ENCODE measurements at places on chromosomes 3 and 15.

DNA sequence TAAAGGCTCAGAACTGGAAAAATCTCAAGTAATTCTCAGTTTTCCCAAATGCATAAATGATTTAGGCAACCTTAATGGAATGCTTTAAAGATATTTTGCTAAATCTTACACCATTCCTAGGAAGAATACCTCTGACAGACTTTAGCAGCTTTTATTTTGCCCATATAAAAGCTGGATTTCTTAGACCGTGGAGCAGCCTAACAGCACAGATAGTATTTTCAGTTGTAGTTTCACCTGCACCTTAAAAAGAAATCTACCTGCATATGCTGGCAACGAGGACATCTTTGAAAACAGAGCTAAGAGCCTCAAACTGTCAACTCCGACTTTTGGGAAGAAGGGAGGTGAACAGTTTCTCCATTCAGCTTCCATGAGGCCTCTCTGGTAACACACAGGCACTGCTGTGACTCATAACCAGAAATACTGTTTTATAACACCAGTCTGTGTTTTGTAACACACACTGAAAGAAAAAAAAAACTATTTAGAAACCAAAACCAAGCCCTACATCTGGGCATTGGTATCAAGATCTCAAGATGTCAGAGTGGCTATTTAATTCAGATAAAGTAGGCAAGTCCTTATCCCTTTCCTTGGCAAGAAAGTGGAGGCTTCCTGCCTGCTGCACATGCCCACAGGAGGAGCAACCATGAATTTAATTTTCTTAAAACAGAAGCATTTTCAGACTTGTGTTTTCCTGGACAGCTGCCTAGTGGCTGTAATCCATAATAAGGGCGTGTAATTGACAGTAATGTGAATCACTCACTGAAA is 181.5 kb upstream of the ICE2 start:
- DNase-seq = no peak

DNA sequence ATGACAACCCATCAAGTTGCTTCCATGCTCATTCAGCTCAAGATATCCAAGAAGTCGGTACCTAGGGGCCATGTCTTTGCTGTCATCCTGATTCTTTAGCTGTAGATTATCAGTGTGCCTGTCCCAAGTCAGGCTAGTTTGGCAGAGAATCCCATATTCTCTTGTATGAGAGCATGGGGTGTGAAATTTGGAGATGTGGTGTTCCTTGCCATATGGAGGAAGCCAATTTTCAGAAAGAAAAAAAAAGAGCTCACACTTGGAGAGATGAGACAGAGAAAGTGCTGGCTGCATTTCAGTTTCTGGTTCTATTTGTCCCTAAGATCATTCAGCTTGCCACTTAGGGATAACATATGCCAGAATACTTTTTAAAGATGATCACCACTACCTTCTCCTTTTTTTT is 52.3 kb upstream of the SLC4A7 start:
- DNase-seq = no peak

DNA sequence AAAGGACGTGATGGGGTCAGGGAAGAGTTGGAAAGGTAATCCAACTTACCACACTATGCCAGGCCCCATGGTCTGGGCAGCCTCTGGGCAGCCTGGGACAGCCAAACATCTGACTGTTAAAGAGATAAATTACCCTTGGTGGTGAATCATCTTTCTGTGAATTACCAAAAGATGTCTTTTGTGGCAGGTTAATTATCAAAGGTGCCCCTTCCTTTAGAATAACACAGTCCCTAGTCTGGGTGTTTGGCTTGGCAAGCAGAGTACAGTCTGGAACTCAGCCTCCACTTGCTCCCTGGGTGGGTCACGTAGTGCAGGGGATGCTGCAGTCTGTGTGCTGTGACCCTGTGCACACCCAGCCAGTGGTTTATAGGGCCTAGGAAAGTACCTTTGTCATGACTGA is 113.1 kb downstream of the ZNF621 start:
- no peak for DNase-seq

DNA sequence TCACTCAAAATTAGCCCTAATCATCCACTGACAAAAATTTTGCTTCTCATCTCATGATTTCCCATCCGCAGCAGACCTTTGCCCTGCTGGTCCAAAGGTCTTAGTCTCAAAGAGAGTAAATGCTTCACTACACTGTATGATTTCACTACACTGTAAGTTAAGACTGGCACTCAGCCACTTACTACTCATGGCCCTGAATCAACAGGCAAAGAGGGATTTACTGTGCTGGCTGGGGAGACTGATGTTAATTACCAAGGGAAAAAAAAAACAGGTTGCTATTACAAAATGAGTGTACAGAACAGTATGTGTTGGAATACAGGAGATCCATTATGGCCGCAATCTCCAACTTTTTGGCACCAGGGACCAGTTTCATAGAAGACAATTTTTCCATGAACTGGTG is 214.8 kb downstream of the ZMAT3 start:
- DNase-seq = no peak

GRCh38 chr3:169510693-169511010 is 152.9 kb downstream of the MECOM start:
- no peak for DNase-seq

DNA sequence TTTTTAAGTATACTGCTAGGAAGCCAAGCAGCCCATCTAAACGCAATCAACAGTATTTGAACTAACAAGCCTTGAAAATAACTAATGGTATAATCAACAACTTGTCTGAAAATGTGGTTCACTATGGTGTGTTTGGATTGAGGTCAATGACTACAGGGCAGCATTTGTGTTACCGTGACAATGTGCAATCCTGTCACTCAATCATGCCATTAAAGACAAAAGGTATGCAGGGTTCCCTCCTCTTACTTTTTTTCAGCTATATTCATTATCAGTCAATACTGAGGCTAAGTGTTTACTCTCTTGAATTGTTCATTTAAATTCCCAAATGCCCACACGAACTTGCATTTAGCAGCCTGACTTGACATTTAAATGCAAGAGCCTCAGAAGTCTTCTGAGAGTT is 1099.3 kb upstream of the EPHA6 start:
- no peak for DNase-seq

- DNase-seq = no peak
Observed at GRCh38 chr3:107578091-107578490, 55.3 kb downstream of the BBX start.

DNA sequence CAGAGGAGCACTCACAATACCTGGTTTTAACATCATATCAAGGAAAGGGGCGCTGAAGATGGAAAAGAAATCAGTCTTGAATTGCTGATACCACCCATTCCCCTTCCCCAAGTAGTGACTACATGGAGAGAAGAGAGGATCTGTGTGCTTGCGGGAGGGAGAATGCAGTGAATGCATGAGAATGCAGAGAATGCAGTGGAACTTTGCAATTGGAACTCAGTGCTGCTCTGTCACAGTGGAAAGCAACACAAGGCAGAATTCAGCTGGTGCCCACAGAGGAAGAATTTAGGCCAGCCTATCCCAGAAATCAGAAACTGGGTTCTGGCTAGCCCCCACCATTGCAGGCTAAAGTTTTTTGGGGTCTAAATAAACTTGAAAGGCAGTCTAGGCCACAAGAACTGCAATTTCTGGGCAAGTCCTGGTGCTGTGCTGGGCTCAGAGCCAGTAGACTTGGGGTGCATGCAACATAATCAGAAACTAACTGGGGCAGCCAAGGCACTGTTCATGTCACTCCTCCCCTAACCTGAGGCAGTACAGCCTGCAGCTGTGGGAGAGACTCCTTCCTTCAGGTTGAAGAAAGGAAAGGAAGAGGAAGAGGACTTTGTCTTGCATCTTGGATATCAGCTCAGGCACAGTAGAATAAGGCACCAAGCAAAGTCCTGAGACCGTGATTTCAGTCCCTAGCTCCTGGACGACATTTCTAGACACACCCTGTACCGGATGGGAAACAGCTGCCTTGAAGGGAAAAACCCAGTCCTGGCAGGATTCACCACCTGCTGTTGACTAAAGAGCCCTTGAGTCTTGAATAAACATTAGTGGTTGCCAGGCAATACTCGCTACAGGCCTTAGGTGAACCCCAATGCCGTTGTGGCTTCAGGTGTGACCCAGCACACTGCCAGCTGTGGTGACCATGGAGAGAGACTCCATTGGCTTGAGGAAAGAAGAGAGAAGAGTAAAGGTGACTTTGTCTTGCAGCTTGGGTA is 329.3 kb downstream of the TBL1XR1 start:
- no peak for DNase-seq

- no peak for DNase-seq
Observed at GRCh38 chr3:127978636-127979035, 63.6 kb downstream of the KBTBD12 start.

DNA sequence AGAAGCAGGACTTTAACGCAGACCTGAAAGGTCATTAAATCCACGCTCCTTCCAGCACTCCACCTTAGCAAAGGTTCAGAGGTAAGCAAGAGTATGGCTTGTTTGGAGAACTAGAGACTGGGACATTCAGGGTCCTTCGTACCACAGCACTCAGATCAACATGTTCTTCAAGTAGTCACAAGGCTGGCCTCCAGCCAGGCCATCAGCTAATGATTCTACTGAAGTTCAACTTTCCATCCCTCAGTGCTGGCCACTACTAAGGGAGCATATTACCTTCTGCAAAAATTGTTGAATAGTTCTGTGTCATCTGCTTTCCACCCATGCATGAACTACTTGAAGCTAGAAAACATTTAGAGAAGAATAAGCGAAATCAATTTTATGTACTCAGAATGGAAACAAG is 17.6 kb downstream of the CD200R1L start:
- no peak for DNase-seq

DNA sequence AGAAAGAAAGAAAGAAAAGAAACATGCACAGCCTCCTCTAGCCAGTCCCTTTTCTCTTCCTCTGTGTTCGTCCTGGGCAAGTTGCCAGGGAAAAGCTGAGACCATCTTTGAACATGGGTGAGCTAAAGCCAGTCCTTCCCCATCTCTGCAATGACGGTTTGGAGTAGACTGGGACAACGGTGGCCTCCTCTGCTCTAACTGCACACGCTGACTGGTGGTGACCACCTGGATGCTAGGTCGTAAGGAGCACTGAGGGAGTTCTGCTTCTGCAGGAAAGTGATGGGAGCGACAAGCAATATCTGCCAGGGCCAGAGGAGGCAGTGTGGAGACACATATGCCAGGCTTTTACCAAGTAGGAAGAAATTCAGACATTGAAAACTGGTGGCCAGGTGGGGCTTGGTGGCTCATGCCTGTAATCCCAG is 111.7 kb downstream of the NUP210 start:
- DNase-seq = peak; percentile 82

DNA sequence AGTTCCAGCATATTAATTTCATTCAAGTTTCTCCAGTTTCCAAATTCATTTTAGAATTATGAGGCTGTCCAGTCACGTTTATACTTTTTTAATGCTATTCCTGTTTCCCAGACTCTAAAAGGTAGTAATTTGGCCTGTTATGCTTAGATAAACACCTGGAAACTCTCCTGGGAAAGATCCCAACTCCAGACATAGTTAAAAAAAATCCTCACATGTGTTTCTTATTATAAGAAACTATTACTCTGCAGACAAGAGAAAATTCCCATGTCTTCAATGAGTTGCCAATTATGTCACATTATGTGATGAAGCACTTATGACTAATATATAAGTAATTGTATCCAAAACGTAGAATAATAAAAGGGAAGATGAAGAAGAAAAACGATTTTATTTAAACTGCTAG is 137.1 kb upstream of the TMC3 start:
- DNase-seq = no peak

- no peak for DNase-seq
Observed at GRCh38 chr3:188693435-188693834, 478.3 kb upstream of the TPRG1 start.

DNA sequence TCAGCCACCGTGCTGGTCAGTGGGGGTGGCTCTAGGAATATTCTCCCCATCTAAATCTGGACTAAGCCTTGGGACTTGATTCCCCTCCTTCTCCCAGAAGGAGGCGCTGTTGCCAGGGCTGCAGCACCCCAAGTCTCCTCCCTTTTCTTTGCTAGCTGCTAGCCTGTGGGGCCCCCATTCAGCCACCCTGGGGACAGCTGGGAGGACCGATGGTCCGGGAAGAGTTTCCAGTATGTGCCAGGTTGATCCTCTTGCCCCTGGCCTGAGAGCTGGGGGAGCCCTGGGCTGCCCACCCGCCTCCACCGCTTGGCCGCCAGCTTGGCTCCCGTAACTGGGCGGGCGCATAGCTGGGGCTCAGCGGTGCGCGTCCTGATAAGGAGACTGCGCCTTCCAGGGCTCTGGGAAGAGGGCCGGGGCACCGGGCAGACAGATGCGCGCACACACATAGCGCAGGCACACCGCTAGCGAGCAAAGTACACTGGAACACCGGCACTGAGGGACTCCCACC is 4.2 kb downstream of the SMAD6 start:
- no peak for DNase-seq

- DNase-seq = no peak
Observed at GRCh38 chr15:40332113-40332781, 8.5 kb downstream of the CCDC9B start.

DNA sequence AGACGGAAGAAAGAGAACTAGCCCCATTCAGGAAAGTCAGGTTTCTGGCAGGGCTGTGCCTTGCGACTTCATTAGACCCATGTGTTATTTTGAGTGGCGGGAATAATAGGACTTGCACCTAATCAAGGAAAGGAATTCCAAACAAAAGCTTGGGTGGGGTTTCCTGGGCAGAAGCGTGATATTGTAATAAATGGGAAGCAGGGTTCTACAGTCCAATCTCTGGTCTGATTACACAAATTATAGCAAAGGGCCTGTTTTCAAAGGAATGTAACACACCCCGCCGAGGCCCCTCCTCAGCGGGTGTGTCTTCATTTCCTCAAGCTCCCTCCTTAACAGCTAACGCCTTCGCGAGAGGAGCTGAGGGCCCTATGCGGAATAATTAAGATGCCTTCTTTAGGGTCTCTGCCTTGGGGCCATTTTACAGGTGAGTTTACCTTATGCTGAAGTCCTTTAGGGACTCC is 396.0 kb upstream of the C2CD4B start:
- no peak for DNase-seq

DNA sequence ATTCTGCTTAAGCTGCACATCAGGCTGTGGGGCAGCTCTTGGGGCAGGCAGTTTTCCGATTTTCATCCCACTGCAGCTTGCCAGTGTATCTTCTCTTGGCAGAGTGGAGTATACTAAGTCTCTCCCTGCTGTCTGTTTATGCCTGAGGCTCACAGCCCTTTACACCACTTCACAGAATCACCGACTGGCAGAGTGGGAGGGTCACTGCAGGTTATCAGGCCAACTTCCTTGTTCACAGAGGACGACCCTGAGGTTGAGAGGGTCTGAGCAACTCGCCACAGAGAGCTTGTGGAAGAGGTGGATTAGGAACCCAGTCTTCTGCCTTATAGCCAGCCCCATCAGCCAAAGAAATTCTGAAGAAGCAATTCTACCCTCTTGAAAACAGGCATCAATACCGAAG is 30.9 kb downstream of the KIF9 start:
- peak; percentile 9 for DNase-seq

DNA sequence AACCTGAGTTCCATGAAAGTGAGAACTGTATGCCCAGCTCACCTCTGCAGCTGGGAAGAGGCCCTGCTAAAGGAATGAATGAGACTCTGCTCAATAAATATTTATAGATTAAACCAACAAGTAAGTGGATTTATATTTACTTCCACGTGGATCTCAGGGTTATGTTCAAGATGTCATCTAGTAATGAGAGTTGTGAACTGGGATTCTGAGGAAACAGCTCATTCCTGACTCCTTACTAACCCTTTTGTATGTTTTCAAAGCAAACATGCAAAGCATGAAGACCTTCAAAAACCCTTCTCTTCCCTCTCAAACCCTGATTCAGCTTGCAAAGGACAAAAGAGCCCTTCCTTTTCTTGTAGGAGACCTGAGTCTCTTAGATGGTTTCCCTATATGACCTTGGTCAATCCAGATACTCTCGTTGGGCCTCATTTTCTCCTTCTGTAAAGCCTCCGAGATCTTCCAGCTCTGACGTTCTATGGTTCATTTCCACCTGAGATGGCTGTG is 53.4 kb downstream of the LSM3 start:
- no peak for DNase-seq

All from KBM-7 (cell line).